ENCODE measurements at places on chromosomes 5 and 9.

DNA sequence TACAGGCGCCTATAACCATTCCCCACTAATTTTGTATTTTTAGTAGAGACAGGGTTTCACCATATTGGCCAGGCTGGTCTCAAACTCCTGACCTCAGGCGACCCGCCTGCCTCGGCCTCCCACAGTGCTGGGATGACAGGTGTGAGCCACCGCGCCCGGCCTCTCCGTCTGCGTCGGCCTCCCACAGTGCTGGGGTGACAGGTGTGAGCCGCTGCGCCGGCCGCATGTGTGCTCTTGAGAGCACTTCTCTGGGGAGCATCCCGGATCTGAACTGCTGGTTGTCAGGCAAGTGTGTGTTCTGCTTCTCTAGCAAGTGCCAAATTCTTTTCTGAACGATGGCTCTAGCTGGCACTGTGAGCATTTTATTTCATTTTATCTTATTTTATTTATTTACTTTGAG lies 3.7 kb upstream of the ENTPD2 start:
- DNase-seq, result no peak

GRCh38 chr5:149807614-149808013 lies 77.5 kb downstream of the PPARGC1B start:
- no peak for DNase-seq

- no peak for DNase-seq
Observed at GRCh38 chr5:43675357-43675756, 72.4 kb downstream of the NNT start.

GRCh38 chr5:173242675-173243121 lies 7.7 kb upstream of the NKX2-5 start:
- DNase-seq, result no peak

DNA sequence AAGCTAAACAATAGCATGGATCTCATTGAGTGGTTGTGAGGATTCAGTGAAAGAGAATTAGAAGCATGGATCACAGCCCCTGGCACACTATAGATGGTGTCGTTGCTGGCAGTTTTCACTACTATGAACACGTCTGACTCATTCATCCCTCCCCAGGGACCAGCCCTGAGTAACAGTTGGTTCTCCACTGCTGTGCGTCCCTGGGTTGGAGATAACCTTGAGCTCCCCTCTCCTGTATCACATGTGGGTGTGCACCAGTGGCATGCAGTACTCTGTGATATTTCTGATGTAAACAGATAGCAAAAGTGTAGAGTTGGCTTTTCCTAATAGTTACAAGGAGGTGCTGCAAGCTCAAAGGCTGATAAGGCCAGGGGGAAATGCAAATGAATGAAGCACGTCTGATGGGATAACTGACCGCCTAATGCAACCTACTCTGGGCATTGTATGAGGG lies 8.8 kb upstream of the LCP2 start:
- DNase-seq, result no peak

- DNase-seq, result no peak
Observed at GRCh38 chr5:111589316-111589715, 77.0 kb upstream of the STARD4 start.

DNA sequence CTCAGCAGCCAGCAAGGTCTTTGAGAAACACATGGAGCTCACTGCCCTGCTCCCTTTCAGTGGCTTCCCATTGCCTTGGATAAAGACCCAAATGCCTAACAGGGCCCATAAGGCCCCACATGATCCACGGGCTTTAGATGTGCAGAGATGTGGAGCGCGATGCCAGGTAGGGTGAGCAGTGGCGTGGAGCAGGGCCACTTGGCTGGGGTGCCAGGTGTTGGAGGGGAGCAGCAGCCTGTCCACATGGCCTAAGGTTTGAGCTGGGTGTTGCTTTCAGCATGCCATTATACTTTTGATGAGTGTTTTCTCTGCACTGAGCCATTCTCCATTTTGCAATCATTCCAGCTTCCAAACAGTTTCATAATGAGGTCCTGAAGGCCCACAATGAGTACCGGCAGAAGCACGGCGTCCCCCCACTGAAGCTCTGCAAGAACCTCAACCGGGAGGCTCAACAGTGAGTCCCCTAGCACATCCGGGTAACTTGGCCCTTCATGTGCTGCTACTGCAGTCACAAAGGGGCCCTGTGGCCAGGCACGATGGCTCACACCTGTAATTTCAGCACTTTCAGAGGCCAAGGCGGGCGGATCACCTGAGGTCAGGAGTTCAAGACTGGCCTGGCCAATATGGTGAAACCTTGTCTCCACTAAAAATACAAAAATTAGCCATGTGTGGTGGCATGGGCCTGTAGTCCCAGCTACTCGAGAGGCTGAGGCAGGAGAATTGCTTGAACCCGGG lies 11.1 kb downstream of the GLIPR2 start:
- no peak for DNase-seq

- DNase-seq, result peak; percentile 60
Observed at GRCh38 chr9:36189976-36190375, 745 bp upstream of the CLTA start.

DNA sequence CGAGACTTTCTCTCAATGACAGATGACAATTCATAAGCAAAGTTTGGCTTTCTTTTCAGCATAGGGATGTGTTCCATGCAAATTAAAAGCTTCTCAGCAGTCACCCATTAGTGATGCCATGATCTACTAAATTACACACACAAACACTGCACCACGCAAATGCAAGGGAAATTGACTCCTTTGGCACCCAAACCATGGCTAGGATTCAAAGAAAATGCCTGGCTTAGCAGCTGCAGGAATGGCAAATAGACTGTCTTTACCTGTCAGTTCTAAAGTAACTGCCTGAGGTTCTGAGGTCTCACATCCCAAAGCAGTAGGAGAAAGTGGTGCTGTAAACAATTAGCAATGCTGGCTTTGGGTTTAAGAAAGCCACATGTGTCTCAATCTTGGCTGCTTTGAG lies 108.6 kb upstream of the ATP10B start:
- no peak for DNase-seq

DNA sequence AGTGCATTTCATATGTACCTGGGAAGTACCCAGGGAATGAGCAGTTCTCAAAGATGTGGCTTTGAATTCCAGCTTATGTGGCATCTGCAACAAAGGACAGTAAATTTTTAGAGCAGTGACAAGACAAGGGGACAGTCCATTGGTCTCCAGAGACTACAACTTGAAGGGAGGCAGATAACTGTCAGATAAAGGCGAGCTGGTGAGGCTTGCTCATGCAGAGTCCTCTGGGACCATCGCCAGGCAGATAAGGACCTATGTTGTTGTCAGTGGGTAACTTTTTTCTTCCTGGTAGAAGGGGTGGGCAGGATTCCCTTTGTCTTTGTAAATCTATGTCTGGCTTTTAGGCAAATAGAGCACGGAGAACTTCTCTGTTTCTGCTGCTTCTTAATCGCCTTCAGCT lies 120.2 kb downstream of the ICE1 start:
- no peak for DNase-seq

DNA sequence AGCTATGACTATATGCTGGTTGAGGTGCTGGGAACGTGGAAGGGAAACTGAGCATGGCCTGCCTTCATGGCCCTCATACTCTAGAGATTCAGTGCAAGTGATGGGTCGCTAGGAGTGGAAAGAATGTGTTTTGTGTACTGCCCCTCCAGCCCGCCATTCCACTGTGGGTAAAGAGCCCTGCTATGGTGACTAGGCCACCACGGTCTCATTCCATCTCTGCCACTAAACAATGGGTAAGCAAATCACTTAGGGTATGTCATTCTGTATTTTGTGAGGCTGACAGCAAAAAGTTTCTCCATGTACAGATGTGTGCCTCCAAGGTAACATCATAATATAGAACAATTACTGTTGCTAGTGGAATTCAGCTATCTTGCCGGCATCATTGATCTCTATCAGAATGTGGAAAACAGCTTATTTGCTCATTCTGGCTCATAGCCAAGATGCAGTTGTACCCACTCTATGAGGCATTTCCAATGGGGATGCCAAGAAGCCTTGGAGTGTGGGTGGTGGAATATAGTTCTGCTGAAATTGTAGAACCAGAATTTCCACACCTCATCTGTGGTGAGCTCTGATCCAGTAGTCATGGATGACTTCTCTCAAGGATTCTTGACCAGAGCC lies 12.5 kb downstream of the SMARCA2 start:
- peak; percentile 3 for DNase-seq

- DNase-seq, result no peak
Observed at GRCh38 chr9:123712399-123712798, 217.5 kb downstream of the DENND1A start.

DNA sequence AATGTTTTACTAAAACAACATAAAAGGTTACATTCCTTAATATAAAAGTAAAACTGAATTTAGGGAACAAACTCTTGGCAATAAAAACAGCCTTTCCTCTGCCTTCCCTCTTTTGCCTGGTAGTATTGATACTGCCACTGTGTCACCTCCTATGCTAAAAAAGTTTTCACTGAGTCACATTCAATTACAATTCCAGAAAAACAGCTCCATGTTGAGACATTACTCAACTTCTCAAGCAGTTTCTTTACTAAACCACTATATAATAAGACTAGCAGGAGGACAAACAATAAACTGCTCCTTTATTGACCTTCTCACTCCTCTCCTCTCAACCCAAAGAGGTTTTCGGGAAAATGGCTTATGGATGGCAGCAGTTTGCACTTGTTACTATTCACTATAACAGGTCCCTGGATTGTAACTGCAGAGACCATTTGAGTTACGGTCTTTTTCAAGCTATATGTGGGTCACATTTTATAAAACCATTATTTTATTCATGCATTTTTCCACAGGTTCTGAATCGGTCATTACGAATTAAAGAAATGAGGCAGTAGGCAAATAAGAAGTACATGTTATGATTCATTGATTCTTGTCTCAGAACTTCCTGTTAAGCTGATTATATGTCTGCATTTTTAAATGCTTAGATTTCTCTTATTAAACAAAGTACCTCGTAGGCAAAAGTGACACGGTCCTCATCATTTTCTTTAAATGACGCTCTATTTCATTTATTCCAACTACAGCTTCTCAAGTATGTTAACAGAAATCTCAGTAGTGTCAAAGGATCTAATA lies 2.1 kb downstream of the ZDHHC21 start:
- DNase-seq, result no peak

DNA sequence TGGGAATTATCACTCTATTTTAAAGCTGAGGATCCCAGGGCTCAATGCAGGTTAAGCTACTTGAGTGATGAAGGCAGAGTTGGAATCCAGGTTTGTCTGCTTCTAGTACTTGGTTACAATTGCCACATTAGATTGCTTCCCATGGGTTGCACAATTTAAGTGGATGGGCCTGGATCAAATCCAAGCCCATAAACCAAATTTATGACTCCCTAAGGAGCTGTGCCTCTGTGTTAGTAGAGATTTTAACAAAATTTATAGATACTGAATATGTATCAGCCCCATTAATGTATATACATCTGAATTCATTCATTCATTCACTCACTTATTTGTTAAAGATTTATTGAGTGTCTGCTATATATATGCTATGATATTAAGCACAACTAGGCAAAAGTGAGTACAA lies 332.3 kb upstream of the KLF9 start:
- DNase-seq, result no peak

DNA sequence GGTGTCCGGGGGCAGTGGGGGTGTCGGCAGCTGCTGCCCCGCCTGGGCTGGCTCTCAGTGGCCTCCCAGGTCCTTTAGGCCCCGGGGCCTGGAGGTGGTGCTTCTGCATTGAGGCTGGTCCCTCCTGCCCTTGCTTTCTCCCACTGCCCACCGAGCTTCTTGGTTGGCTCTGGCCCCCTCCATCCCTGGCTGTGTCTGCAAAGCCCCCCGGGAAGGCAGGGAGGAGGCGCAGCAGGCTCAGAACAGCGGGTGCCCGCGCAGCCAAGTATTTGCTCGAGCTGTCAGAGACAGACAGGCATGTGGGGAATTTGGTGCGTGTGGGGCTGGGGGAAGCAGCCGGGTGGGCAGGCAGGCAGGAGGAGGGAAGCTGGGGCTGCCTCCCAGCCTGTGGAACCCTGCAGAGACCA lies 11.5 kb downstream of the CXXC5 start:
- DNase-seq, result no peak

GRCh38 chr9:82732928-82733327 lies 330.0 kb downstream of the RASEF start:
- no peak for DNase-seq

Measured in inflammatory macrophage (primary cell).